Myometrial cell (primary cell): ENCODE measurements at places on chromosomes 4 and X. TPM values are rescaled to one million over a fixed set of nuclear protein-coding genes. Genes with fewer than 3 reads are reported as not detected.

TAF7L gene
- 0.29 and 0.53 TPM in 2 replicates for total RNA-seq

NHSL2 gene
- total RNA-seq = 2.8 and 2.9 TPM in 2 replicates

PDGFC gene
- 62.8 and 77.8 TPM in 2 replicates for total RNA-seq

FAM236C gene
- total RNA-seq = not detected in 2 replicates

CCSER1 gene
- total RNA-seq = not detected in 2 replicates

ANOS1 gene
- total RNA-seq = 1.2 and 1.4 TPM in 2 replicates

FRAS1 gene
- 1.2 and 3.2 TPM in 2 replicates for total RNA-seq

MTMR8 gene
- total RNA-seq = not detected in 2 replicates

EDA2R gene
- total RNA-seq = 13.0 and 16.1 TPM in 2 replicates

REELD1 gene
- not detected in 2 replicates for total RNA-seq

SLC25A43 gene
- total RNA-seq = 19.3 and 24.5 TPM in 2 replicates

ARMCX1 gene
- total RNA-seq = 34.6 and 36.5 TPM in 2 replicates

GPM6B gene
- total RNA-seq = 0.29 and 0.35 TPM in 2 replicates
